NCI-H1436 (cell line): ENCODE measurements at places on chromosomes 1 and 21.

DNA sequence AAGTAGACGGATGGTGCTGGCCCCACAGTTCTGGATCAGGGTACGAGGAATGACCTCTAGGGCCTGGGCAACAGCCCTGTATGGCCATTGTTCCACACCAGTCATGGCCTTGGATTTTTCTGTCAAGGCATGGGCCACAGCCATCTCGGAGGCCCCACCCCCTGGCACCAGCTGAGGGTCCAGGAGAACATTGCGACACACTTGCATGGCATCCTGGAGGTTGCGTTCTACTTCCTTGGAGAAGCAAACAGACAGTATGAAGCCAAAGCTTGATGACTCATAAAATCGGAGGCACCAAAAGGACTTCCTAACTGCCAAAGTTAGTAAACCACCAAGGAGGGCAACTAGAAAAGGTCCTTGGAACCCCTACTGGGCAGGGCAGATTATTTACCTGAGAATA, 11.9 kb upstream of the VHLL start:
- DNase-seq: no peak

DNA sequence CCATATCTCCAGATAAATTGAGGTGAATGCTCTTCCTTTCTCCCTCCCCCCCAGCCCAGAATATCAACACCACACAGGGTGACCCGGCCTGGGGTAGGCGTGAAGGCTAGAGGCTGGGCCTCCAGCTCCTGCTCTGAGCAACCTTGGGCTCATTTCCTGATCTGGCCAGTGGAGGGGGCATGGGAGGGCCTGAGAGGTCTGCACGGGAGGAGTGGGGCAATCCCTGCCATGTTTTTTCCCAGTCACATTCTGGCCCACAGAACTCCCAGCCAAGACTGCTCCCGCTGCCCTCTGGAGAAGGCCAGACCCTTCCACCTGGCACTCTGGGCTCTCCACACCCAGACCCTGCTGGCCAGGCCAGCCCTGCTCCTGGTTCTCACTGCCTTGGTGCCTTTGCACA, 3.9 kb downstream of the CLDN19 start:
- no peak for DNase-seq

DNA sequence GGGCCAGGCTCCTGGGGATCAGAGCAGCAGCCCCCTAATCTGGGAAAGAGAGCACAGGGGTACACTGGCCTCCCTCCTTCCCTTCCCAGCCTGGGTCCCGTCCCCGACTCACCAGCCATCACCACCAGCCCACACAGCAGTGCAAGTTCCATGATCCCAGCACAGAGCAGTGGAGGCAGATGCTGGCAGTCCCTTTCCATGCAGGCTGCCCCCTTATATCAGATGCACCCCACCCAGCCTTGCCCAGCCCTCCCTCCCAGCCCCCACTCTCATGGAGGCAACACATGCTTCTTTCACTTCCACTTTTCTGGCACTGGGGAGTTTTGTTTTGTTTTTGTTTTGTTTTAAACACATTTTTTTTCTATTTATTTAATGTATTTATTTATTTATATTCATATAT, at the start of gene PLA2G2D:
Gene PLA2G2D (minus strand): TSS at position 190 of the 400 bp plus-strand sequence. CDS start 38 bp downstream, at position 152.
- DNase-seq: no peak

- no peak for DNase-seq
These were observed 632 bp downstream of the TMEM79 start for GRCh38 chr1:156284757-156285156.

DNA sequence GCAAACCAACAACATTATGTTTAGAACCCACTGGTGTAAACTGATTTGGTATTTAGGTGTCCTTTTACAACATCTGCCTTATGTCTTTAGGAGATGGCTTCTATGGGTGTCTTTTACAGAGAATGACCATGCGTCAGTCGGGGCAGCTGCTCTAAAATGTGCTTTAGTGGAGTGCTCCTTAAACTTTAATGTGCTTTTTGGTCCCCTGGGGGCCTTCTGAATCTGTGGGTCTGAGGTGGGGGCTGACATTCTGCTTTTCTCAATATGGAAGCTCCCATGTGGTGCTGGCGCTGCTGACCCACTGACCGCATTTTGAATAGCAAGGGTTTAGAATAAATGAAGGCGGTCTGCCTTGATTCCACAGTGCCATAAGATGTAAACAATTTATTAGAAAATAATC, 173.2 kb upstream of the B3GALT2 start:
- no peak for DNase-seq

GRCh38 chr1:246497331-246497915, 9.7 kb downstream of the SMYD3 start:
- DNase-seq: peak; percentile 70

GRCh38 chr1:198175423-198176170, 18.8 kb downstream of the NEK7 start:
- no peak for DNase-seq

- no peak for DNase-seq
These were observed 291.3 kb upstream of the PLXNA2 start for GRCh38 chr1:208535511-208535910.

- no peak for DNase-seq
These were observed 19.1 kb downstream of the SPOCD1 start for GRCh38 chr1:31796707-31797106.

DNA sequence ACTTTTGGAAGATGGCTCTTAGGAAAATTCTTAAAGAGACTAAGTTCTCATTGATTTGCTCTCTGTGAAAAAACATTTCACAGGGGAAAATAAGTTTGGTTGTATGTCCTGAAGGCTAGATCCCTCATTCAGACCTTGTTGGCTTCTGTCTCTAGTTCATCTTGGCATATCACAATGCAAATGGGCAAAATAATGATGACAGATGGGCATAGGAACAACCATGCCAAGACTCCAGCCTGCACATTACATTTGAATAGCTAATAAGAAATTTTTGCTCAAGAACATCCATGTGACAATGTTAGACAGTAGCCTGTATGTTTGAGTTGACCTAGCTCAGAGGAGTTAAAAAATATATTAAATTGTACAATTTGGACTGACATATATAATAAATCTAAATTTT, 292.9 kb downstream of the PLA2G4A start:
- no peak for DNase-seq

DNA sequence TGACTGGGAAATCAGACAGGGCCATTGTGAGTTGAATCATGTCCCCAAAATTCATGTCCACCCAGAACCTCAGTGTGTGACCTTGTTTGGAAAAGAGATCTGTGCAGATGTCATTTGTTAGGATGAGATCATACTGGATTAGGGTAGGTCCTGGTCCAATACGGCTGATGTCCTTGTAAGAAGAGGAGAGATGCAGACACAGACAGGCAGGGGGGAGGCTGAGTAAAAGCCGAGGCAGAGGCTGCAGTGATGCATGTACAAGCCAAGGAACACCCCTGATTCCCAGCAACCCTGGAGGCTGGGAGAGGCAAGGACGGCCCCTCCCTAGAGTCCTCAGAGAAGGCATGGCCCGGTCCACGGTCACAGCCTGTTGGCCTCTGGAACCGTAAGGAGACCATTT, 15.9 kb upstream of the NPPB start:
- no peak for DNase-seq

GRCh38 chr1:26838474-26839338, 12.2 kb downstream of the ZDHHC18 start:
- DNase-seq: no peak

GRCh38 chr21:44549525-44550211, 1.6 kb downstream of the KRTAP10-2 start:
- DNase-seq: no peak

GRCh38 chr1:155261493-155261851, 688 bp downstream of the SCAMP3 start:
- no peak for DNase-seq

DNA sequence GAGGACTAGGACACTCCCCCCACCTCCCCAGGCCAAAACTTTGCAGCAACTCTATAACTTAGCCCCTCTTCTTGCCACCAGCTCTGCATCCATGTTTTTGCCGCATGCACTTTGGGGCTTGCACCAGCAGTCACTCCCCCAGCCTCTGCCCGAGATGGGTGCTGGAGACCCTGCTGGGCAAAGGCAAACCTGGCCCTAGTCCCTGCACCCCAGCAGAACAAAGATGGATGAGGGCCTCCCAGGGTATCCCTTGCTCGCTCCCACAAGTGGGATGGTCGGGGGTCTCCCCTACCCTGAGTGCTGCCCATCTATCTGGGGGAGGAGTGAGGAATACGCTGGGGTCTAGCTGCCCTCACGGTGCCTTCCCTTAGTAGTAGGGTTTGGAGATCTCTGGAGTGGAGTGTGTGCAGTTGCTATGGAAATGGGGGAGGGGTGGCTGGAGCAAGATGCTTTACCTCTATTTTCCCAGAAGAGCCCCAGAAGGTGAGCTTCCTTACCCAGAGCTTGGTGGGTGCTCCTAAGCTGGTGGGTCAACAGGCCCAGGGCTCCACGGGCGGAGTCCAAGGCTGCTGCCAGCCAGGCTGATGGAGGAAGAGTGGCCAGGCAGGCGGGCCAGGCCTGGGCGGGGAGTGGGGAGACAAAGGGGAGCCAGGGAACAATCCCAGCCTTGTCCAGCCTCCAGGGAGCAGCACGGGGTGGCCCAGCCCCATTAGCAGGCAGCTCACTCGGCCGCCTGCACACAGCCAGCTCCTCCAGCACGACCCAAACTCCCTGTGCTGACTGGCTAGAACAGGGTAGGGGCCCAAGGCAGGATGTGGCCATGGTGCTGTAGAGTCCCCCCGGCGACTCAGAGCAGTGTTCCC, at the start of gene PAQR6:
Gene PAQR6 (minus strand): TSS at position 597 of the 863 bp plus-strand sequence. CDS start 1,325 bp downstream, outside the sequence.
- DNase-seq: peak; percentile 2

DNA sequence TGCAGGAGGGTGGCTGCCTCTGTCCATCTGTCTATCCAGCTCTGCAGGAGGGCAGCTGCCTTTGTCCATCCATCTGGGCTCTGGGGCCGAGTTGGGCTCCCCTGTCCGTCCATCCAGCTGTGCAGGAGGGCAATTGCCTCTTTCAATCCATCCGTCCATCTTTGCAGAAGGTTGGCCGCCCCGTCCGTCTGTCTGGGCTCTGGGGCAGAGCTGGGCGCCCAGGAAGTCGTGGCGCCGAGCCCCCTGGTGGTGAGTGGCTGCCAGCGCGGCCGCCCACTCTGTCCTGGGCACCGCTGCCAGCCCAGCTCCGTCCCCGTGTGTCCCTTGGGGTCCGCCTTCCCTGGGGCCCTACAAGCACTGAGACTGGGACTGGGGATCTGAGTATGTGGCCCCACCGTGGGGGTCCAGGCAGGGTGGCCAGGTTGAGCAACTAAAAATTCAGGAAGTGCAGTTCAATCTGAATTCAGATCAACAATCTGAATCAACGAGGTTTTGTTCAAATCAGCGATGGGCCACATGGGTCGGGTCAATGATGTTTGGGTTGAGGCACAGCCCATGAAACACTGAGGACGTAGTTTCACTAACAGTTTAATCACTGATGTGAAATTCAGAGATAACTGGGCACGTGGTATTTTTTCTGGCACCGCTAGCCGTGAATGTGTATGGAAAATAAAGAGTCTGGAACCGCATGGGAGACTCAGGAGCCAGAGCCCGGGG, 99.1 kb upstream of the ACTRT2 start:
- DNase-seq: no peak

GRCh38 chr21:42324896-42325295, 9.7 kb upstream of the TFF3 start:
- no peak for DNase-seq

GRCh38 chr1:18294437-18295176, 186.1 kb upstream of the KLHDC7A start:
- DNase-seq: no peak

DNA sequence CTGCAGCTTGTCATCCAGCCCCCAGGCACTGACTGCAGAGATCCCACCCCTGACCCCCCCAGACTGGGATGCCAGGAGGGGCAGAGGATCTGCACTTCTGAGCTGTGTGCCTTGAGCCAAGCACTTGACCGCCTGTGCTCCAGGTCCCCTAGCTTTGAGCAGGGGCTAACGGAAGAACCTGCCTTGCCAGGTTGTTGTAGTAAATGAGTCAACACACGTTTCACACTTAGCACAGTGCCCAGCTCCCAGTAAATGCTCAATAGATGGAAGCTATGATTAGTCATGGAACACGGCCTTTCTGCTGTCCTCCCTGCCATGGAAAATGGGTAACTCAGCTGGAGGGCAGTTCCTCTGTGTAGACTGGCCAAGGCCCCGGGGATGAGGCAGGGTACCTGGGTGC, 24.1 kb downstream of the IFFO2 start:
- DNase-seq: no peak
